Metanephros (tissue), 2 donors: ENCODE measurements at places on chromosomes 5 and 9. TPM values are rescaled to one million over a fixed set of nuclear protein-coding genes. Genes with fewer than 3 reads are reported as not detected.

Gene MINAR2
- total RNA-seq, result not detected

Gene IL13
- not detected for total RNA-seq

Gene IFNB1
- not detected for total RNA-seq

Gene FAM221B
- not detected for total RNA-seq

Gene ITGA2
- 25.0 TPM for total RNA-seq

Gene FRRS1L
- total RNA-seq, result 3.7 TPM

Gene SPAAR
- total RNA-seq, result 1.8 TPM
